Caki2 (cell line): ENCODE measurements at places on chromosomes 5 and 9.

GRCh38 chr9:38293022-38293421, 99.5 kb upstream of the ALDH1B1 start:
- DNase-seq = no peak

DNA sequence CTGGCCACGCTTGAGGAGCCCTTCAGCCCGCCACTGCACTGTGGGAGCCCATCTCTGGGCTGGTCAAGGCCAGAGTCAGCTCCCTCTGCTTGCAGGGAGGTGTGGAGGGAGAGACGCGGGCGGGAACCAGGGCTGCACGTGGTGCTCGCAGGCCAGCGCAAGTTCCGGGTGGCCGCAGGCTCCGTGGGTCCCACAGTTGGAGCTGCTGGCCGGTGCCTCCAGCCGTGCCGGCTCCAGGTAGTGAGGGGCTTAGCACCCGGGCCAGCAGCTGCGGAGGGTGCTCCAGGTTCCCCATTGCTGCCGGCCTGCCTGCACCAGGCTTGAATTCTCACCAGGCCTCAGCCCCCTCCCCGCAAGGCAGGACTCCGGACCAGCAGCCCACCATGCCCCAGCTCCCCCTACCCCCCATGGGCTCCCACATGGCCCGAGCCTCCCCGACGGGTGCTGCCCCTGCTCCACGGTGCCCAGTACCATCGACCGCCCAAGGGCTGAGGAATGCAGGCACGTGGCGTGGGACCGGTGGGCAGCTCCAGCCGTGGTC, 192.8 kb upstream of the IZUMO3 start:
- no peak for DNase-seq

- no peak for DNase-seq
These were observed 44.7 kb downstream of the ERAP1 start for GRCh38 chr5:96763026-96763425.

GRCh38 chr5:107671742-107672210, 1.0 kb upstream of the EFNA5 start:
- peak; percentile 92 for DNase-seq

- no peak for DNase-seq
These were observed 51.7 kb downstream of the S1PR3 start for GRCh38 chr9:89042984-89043383.

DNA sequence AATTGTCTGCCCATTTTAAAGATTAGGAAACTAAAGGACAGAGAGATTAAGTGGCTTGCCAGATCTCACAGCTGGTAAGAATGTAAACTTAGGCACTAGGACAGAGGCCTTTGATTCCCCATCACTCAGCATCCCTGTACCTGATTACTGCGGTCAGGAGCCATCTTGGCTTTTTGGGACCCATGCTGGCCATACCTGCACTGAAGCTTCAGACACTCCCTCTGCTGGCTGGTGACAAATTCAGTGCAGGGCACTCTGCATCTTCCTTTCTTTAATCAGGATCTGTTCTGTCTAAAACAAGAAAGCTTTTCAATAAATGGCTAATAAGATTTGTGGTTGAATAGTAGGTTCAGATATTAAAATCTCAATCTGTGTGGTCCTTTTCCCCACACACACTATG, 215.5 kb upstream of the RORB start:
- DNase-seq = no peak

- DNase-seq = no peak
These were observed 156.2 kb upstream of the SLC44A1 start for GRCh38 chr9:105087910-105088898.

GRCh38 chr5:14915291-14915952, 43.8 kb upstream of the ANKH start:
- DNase-seq = no peak

- no peak for DNase-seq
These were observed 181.8 kb upstream of the MVB12B start for GRCh38 chr9:126144603-126145456.

- no peak for DNase-seq
These were observed 127.1 kb downstream of the DIRAS2 start for GRCh38 chr9:90515510-90515909.

DNA sequence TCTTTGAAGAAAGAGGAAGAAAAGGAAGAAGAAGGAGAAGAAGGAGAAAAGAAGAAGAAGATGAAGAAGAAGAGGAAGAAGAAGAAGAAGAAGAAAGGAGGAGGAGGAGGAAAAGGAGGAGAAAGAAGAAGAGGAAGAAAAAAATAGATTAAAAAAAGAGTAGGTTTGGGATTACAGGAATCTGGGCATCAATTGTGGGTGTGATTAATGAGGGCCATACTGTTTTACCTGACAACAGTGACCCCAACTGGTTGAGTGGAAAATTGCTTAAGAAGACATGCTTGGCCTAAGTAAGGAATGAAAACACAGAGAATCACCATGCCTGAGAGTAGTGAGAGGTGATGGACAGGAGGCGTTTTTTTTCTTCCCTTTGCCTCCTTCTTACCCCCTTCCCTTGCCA, 114.6 kb downstream of the FAM170A start:
- DNase-seq = peak; percentile 10

GRCh38 chr9:134548618-134549017, 93.0 kb upstream of the COL5A1 start:
- no peak for DNase-seq

GRCh38 chr5:157269761-157270272, 3.9 kb downstream of the CYFIP2 start:
- DNase-seq = no peak

- DNase-seq = no peak
These were observed 6.3 kb upstream of the SLC25A48 start for GRCh38 chr5:135827965-135828781.

- no peak for DNase-seq
These were observed 68.3 kb upstream of the ARL15 start for GRCh38 chr5:54378707-54379106.
